ENCODE measurements at places on chromosomes 16 and 17.

GRCh38 chr16:67560827-67561342 is 1.4 kb upstream of the CTCF start:
- DNase-seq = no peak

GRCh38 chr16:55439101-55439690 is 39.8 kb upstream of the MMP2 start:
- DNase-seq = no peak

DNA sequence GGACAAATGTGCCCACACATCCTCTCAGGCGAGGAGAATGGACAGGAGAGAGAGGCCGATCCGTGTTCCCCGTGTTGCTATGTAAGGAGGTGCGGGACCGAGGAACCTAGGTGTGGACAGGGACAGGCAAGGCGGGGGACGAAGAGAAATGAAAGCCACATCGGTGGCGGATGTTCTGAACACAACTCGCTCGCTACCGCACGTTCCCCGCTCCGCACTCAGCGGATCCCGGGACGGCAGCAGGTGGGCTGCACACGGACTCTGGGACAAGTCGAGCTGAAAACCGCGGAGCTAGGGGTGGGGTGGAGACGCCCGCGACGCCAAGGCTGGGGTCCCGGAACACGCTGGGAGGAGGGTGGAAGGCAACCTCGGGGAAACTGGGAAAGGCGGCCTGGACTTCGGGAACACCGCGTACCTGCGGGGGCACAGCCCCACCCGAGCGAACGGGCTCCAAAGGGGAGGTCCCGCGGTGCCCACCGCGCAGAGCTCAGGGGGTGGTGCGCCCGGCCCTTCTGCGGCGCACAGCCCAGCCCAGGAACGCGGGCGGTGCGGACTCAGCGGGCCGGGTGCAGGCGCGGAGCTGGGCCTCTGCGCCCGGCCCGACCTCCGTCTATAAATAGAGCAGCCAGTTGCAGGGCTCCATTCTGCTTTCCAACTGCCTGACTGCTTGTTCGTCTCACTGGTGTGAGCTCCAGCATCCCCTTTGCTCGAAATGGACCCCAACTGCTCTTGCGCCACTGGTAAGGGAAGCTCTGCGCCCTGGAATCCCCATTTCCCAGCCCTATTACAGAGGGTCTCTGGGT is at the start of gene MT1E:
MT1E (plus strand) TSS at position 642 of the 803 bp plus-strand sequence; CDS start at position 713, 71 bp downstream.
- DNase-seq = peak; percentile 68

DNA sequence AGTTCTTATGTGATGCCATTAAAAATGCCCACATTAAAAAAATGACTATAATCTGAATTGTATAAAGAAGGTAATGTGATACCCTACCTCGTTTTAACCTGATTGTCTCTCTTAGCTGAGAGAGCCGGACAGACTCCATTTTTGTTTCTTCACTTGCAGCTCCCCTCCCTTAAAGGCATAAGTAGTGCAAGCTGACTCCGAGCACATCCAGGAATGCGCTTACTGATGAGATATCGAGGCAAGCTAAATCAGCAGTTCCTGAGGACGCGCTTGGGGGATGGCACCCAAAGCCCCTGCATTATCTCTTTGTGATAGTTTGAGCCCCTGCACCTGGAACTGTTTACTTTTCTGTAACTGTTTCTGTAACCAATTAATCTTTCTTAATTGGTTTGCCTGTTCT is 6.3 kb downstream of the KRT24 start:
- DNase-seq = no peak

Measured in hippocampal formation (tissue), 2 donors.